Fibroblast of skin of right quadriceps (primary cell): ENCODE measurements at places on chromosomes 7 and 10.

- no peak for DNase-seq
Measured at GRCh38 chr7:41052736-41053135, 650.2 kb downstream of the INHBA start.

GRCh38 chr10:49169776-49170175, 18.4 kb downstream of the TMEM273 start:
- DNase-seq, result no peak

DNA sequence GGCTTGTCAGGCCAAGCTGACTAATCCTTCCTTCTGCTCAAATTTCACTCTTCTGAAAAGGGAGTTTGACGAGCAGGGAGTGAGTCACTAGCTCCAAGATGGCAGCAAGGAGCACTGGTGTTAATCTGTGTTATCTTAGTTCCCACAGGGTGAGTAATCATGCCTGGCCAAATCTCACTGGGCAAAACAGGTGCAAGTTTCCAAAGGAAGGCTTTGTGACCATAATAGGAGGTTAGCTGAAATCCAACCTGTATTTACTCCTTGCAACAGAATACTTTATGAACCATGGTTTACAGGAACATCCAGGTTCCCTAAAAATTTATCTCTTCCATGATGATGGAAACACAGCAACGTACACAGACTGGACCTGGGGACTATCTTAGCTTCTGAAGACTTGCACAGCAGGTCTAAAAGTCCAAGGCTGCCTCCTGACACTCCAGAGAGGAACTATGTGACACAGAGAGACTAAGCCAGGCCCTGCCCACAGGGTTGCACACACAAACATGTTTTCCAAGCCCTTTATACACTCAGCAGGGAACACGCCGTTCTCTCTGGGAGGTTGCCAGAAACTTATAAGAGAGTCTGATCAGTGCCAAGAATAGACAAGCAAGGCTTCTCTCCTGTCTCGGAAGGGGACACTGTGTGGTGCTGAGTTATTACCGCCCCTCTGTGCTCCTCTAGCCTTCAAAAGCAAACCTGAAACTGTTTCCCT, 46.3 kb downstream of the PDK4 start:
- peak; percentile 46 for DNase-seq

GRCh38 chr7:80869106-80869784, 49.6 kb downstream of the SEMA3C start:
- DNase-seq, result no peak

GRCh38 chr7:112414855-112415490, 35.3 kb upstream of the IFRD1 start:
- DNase-seq, result peak; percentile 22

DNA sequence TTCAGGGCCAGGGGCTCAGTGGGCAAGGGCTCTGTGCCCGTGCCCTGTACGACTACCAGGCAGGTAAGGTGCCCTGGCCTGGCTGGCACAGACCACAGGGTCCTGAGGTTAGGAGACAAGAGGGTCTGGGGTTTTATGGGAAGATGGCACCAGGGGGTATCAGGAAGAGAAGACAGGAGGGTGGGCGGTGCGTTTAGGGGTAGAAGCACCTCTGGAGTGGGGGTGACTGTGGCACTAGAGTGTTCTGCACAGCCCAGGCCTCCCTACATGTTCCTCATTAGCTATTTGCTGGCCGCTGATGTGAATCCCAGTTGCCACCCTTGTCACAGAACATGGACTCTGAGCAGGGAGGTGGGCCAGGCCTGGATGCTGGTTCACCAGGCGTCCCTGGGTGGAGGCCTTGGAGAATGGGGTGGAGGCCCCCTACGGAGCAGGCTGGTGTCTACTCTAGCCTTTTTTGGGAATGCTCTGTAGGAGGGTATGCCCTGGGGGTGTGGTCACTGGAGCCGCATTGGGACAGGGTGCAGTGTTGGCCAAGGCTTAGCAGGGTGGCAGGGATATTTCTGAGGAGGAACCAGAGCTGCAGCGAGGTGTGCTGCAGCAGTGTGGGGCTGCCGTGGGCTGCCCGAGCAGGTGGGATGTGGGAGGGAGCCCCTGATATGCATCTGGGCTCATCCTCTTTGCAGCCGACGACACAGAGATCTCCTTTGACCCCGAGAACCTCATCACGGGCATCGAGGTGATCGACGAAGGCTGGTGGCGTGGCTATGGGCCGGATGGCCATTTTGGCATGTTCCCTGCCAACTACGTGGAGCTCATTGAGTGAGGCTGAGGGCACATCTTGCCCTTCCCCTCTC, 5.0 kb downstream of the PGAM2 start:
- no peak for DNase-seq

GRCh38 chr10:49429458-49429857, 33.6 kb upstream of the DRGX start:
- DNase-seq, result no peak

DNA sequence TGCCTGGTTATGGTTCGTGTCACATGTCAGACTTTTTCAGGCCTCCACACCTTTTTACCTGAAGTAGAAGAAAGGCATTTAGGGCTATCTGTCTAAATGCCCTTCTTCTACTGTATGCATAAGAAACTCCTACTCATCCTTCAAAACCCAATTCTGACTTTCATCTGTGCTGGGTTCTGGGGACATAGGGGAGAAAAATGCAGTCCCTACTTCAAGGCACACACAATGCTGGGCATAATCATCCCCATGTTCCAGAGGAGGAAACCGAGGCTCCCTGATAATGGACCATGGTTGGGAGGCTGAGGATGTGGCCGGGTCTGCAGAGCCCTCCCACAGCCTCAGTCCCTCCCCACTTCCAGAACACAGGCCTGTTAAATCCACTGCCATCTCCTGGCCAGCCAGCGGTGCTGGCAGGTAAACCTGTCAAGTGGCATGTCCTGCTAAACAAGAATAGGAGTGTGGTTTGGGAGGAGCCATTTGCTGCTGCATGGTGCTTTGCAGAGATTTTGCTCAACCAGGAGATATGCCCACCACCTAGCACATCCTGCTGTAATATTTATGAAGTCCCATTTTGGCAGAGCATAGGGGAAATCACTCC, 32.0 kb downstream of the GRID1 start:
- no peak for DNase-seq

GRCh38 chr10:74928742-74929191, 102.4 kb downstream of the KAT6B start:
- peak; percentile 42 for DNase-seq

DNA sequence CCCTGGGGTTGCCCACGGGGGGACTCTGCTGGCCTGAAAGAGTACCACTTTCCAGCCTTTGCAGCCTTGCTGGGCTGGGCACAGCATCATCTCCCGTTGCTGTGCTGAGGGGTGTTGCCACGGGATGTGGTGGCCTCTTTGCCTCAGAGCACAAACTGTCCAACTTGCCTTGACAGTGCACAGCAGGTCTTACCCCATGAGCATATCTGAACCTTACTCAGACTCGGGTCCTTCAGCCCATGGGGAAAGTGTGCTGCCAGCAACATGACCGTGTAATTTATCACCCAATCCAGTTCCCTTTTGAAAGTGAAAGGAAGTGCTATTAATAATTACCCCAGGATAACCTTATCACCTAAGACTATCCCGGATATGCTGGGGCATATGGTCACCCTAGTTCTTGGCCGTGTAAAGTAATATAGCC, 46.8 kb downstream of the TBXAS1 start:
- DNase-seq, result no peak

- DNase-seq, result no peak
Measured at GRCh38 chr10:84254552-84255478, 10.0 kb downstream of the RGR start.

GRCh38 chr7:82534684-82535083, 91.1 kb upstream of the CACNA2D1 start:
- peak; percentile 20 for DNase-seq

- DNase-seq, result no peak
Measured at GRCh38 chr7:1738511-1738910, 68.4 kb downstream of the ELFN1 start.

GRCh38 chr10:89335226-89335625, 7.4 kb downstream of the IFIT3 start:
- no peak for DNase-seq

- DNase-seq, result peak; percentile 18
Measured at GRCh38 chr10:104472957-104473745, 119.5 kb downstream of the CFAP58 start.

- DNase-seq, result no peak
Measured at GRCh38 chr10:10527861-10528562, 489.7 kb upstream of the CELF2 start.

- DNase-seq, result peak; percentile 72
Measured at GRCh38 chr10:103820101-103821062, 35.0 kb downstream of the SH3PXD2A start.

DNA sequence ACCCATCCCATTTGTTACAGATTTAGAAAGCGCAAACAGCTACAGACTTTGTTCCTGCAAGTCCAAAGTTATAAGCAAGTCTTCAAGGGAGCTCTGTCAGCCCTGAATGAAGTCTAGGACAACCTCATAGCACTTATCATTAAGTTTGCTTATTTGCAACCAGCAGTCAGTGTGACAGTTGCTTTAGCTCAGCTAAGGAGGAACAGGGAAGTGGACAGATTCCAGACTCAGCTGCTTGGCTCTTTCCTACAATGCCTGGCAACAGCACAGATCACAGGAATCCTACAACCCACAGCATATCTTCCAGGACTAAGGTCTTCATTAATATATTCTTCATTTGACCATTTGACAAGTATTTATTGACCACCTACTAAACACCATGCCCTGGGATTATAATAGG, 17.4 kb upstream of the KIF5B start:
- DNase-seq, result no peak

GRCh38 chr10:64316416-64316815, 795.2 kb downstream of the REEP3 start:
- no peak for DNase-seq

- DNase-seq, result no peak
Measured at GRCh38 chr10:83925133-83925532, 214.2 kb upstream of the GHITM start.

DNA sequence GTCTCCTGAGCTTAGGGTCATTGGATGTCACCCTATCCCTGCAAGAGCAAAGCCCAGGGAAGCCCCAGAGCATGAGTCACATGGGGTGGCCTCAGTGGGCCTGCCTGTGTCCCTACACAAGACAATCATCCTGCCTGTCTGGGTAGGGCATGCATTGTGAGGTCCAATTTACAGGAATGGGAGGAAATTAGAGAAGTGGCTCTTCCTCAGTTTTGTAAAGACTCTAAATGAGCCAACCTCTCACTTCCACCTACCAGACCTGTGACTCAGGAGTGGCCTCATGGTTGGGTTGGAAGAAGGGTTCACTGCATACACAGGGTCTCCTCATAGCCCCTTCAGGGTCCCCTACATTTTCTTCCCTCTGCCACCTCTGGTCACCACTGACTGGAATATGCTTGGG, 43.6 kb upstream of the SMNDC1 start:
- no peak for DNase-seq

DNA sequence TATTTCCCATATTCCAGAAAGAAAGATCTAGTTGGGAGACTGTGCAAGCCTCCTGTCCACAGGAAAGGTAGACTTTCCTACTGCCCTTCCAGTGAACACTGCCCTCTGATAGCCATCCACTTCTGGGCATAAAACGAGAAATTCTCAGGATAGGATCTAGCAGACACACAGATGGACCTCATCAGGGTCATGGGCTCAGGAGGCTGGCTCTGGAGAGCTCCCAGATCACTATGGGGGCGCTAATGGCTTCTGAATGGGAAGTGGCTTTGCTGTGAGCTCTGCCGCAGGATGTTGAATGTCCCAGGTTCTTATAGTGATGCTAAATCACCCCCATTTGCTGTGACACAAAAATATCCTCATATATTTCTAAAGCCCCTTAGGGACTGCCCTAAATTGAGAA, 77.1 kb downstream of the SVIL start:
- DNase-seq, result no peak

- no peak for DNase-seq
Measured at GRCh38 chr10:97355571-97355975, 21.0 kb upstream of the FRAT2 start.

GRCh38 chr10:24869354-24870015, 82.9 kb downstream of the PRTFDC1 start:
- peak; percentile 63 for DNase-seq

DNA sequence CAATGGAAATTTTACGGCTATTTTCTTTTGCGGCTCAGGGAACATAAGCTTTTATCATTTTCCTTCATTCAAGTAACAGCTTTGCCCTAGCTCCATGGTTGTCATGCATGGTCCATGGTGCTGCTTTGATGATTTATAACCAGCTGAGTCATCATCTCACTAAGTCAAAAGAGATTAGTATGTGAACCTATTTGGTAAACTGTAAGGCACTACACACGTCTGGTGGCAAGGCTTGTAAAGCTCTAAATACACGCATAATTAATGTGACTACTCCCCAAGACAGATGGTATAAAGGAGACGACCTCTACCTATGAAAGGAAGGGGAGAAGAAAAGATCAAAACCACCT, 340.2 kb downstream of the KCNMA1 start:
- peak; percentile 87 for DNase-seq

- no peak for DNase-seq
Measured at GRCh38 chr7:149714910-149715471, 58.4 kb downstream of the ZNF467 start.

GRCh38 chr7:32890010-32890792, 1.4 kb downstream of the KBTBD2 start:
- peak; percentile 57 for DNase-seq

DNA sequence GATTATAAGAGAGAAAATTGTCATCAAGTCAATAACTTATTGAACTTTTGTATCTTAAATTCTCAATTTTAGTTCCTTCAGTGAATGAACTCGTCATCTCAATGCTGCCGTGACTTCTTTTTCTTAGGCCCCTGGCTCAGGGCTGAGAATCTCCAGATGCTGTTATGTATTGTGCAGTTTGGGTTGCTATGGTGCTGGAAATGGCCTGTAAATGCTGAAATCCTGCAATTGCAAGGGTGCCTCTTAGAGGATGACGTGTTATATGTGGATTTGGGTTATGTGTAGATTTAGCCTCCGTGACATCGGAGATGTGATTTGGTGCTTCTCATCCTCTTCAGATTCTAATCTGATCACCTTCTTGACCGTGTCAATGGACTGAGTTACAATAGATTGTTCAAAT, 55.7 kb upstream of the ZRANB1 start:
- peak; percentile 18 for DNase-seq

- DNase-seq, result peak; percentile 13
Measured at GRCh38 chr7:77580762-77581350, 43.8 kb downstream of the PTPN12 start.

DNA sequence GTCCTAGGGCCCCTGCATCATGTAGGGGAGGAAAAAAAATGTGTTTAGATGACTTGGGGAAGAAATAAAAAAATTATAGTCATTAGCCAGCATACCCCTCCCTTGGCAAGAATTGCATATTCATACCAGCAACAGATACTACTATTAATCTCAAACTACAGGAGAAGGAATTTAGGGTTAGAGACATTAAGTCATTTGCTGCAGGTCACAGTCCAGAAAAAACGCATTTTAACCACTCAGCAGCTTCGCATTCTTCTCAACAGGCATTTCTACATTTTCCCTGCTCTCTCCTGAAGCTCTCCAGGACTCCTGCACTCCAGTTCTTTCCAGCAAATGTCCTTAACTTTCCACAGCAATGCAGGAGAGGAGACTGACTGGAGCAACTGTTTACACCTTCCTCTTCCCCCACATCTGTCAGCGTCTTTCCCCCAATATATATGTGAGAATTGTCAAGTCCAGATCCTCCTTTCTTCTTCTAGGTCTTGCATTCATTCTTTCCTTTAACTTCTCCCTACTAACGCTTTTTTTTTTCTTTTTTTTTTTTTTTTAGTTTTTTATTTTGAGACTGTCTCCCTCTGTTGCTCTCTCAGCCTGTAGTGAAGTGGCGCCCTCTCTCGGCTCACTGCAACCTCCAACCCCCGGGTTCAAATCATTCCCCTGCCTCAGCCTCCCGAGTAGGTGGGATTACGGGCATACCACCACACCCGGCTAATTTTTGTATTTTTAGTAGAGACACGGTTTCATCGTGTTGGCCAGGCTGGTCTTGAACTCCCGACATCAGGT, 35.6 kb downstream of the PRPS1L1 start:
- no peak for DNase-seq
